ENCODE measurements at places on chromosomes 4 and X. TPM values are rescaled to one million over a fixed set of nuclear protein-coding genes. Genes with fewer than 3 reads are reported as not detected.

GRCh38 chr4:150224896-150225591, 146.8 kb downstream of the DCLK2 start:
- peak; percentile 78 for DNase-seq

DNA sequence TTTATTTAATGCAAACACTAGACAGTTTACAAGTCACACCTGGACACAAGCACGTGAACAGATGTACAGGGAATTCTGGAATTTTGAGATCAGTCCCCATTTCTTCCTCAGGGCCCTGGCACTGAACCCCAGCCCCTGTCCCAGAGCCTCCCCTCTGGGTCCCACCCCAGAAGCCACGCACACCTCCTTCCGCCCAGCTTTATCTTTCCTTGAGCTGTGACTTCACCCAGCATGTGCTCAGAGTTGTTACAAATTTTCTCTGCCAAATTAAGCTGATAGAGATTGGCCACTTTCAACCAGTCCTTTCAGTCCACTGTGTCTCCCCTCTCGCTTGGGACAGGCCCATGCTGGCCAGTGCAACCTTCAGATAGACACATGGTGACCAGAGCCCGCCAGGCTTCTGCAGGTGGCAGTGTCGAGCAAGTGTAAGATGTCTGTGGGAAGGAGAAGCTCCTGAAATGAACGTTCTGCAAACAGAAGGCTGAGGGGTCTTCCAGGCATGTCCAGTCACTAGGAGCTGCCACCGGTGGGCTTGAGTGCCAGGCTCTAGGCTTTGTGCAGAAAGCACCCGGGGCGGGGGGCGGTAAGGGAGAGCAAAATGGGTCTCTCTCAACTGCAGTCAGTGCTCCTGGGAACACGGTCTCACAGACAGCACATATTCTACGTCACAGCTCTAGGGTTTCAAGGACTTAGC, 73.3 kb downstream of the MTMR1 start:
- no peak for DNase-seq

DNA sequence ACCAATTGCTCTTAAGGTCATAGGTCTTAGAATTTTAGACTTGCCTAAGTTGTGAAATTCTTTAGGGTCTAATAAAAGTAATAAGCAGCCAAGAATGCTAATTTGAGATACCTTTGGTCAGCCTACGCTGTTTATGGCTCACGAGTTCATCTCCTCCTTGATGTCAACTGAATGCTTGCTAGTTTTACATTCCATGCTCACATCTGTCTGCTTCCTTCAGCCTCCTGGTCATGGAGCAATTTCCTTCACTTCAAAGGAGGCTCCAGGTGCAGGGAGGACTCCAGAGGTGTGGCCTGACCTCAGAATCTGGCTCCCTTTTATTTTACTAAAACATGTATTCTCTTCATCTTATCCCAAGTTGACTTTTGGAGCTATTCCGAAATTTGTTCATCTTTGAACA, 23.3 kb upstream of the LNX1 start:
- DNase-seq: no peak

GRCh38 chrX:74526764-74527163, 87.7 kb downstream of the RLIM start:
- no peak for DNase-seq

DNA sequence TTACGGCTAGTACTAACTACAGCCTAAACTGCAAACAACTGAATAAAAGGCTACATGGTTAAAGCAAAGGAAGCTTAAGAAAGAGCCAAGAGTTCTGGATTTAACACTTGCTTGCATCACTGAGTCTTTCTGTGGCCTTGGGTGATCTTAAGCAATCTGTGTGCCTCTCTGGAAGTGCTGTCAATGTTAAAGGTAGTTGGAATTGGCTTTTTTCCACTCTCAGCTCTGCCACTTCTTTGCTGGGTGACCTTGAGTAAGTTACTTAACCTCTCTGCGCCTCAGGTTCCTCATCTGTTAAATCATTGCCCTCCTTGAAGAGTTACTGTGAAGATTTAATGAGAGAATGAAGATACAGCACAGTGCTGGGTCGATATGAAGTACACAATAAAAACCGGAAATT, 15.7 kb downstream of the SLC2A9 start:
- no peak for DNase-seq

GRCh38 chrX:152637649-152638442, at the start of gene GABRQ:
TSS of gene GABRQ (plus strand) at chrX:152637895. CDS start at chrX:152638203, 308 bp downstream.
- peak; percentile 45 for DNase-seq

The USP11 gene
- total RNA-seq: 42.9 TPM

The TEX13D gene
- not detected for total RNA-seq

Data from lung microvascular endothelial cell (primary cell).